ENCODE measurements at places on chromosomes 5 and 9.

DNA sequence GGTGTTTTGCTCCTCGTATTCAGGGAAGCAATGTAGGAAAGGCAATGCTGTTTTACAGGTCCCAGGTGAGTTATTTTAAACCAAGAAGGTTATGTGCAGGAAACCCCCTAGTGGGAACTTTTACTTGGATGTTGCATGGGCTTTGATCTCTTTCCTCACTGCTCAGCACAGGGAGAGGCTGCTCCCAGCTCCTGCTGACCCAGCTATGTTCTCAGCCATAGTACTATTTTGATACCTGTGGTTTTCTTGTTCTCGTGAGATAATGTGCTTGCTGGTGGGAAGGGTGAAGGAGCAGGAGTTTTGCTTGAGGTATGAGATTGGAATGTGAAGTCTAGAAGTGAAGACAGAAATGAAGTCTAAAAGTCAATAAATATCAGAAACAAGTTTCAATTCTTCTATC, 265.6 kb upstream of the FBXL7 start:
- DNase-seq, result no peak

DNA sequence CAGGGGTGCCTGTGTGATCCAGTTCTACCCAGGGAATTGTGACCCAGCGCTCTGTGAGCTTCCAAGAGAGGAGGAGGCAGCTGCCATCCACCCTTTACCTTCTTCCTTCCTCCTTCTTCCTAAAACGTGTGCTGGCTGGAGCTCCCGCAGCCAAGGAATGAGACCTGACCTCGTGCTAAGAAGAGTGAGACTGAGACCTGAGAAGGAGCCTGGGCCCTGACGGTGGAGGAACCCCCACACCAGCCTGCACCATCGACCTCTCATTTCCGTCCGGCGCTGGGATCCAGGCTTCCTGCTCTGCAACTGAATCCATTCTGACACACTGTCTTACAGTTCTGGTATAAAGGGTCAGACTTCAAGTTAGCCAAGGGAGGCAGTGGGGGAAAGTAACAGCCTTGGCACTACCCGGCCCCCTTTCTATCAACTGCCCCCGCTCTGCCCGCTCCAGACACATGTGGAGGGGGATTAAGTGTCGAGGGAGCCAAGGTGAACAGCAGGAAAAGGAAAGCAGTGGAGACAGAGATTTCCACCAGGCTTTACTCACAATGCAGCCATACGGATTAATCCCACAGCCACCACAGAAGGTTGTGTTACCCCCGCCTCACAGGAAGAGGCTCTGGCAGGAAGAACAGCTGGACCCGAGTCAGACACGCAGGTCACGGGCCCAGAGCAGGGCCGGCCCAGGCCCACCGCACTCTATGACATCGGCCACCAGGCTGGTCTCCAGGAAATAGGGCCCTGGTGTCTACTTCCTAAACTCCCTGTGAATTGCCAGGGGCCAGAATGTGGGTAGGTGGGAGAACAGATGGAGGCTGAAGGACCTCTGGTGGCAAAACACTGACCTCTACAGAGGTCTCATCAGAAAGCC, 15.8 kb downstream of the MGAT1 start:
- no peak for DNase-seq

- DNase-seq, result no peak
Observed at GRCh38 chr5:76788362-76788761, 30.5 kb upstream of the F2RL1 start.

DNA sequence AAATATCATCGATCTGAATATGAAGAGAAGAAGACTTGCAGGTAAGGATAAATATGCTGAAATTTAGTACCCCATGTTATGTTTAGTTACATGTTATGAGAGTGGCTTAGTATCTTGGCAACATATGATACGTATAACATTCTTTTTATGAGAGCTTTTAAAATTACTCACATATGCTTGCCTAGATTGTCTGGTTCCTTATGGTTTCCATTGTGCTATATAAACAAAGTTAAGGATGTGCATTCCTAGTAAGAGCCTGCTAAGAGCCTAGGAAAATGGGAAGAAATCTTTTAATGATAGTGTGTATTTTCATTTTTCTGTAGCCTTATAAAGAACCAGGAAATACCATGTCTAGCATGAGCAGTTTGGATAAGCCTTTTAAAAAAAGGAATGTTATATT, 112.0 kb upstream of the KCNN2 start:
- no peak for DNase-seq

- no peak for DNase-seq
Observed at GRCh38 chr5:161189452-161189851, 337.4 kb upstream of the ATP10B start.

Data from SW 1271 (cell line).